ENCODE measurements at places on chromosomes 3 and 15. TPM values are rescaled to one million over a fixed set of nuclear protein-coding genes. Genes with fewer than 3 reads are reported as not detected.

CYP19A1 gene
- polyA plus RNA-seq, result not detected

ATP2B2 gene
- polyA plus RNA-seq, result 0.34 TPM

ZNF385D gene
- 18.0 TPM for polyA plus RNA-seq

ZBTB47 gene
- 34.0 TPM for polyA plus RNA-seq

MUSTN1 gene
- polyA plus RNA-seq, result 0.34 TPM

TRPM1 gene
- polyA plus RNA-seq, result 0.27 TPM

All from left renal pelvis (tissue), 4 donors.